ENCODE measurements at places on chromosomes 13 and 19.

GRCh38 chr13:90177512-90177911 lies 1170.0 kb upstream of the MIR17HG start:
- no peak for DNase-seq

- DNase-seq = no peak
Measured at GRCh38 chr13:79483086-79483706, 2.2 kb downstream of the NDFIP2 start.

DNA sequence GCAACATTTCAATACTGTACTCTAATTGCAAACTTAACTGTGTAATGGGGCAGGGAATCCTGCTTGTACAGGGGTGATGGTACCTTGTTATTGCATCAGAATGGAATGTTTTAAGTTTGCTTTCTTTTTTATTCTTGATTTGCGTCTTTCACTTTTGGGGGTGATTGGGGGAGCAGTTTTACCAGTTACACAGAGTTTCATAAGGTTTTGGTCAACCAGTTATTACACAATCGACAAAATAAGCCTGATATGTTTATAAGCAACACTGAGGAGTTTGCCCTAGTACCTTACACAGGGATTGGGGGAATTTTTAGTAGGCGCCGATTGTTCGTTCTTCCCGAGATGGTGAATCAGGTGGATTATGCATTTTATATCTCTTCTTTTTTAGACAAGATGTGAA lies 2.7 kb downstream of the KLF5 start:
- DNase-seq = no peak

DNA sequence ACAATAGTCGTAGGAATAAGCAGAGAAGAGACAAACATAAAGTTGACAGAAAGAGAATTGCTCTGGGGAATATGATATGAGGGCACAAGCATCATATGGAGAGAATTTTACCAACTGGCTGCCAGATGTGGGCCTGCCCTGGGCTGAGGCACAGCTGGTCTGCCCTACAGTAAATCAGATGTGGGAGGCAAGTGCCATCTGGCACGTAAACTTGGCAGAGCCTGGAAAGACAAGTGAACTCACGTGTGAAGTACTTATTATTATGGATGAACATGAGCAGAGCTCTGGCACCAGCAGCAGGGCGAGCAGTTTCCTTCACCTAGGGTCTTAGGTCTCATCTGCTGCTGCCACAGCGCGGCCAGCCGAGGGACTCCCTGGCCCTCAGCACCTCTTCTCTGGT lies 20.6 kb downstream of the PCDH8 start:
- no peak for DNase-seq

DNA sequence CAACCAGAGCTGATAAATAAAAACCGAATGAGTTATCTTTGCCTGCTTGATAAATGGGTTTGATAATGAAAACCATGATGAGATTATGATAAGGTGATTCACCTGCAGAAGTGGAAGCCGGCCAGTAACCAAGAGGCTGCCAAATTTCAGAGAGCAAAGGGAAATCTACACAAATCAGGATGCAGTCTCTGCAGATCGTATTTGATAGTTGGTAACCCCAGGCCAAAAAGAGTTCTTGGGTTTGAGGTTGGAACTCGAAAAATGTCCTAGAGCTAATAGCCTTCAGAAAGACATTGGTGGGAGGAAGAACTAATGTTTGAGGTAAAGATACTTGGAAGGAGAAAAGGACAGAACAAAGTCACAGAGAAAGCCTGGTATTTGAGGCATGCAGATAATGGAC lies 9.6 kb upstream of the LATS2 start:
- DNase-seq = no peak

GRCh38 chr19:10137751-10138682 lies 18.3 kb upstream of the EIF3G start:
- no peak for DNase-seq

DNA sequence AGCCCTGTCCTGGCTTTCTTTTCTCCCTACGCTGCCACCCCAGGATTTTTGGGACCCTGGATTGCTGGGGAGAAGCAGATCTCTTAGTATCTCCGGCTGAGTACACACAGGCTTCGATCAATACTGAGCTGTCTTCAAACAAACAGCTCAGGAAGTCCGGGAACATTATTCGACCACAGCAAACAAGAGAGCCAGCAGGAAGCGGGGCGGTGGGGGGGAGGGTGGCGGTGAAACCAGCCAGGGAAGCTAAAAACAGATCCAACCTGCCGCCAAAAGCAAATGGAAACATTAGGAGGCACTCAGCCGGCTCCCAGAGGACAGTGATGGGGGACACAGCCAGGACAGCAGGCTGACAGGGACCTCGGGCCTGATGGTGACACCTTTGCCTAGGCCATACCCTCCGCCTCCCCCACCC lies 12.2 kb upstream of the BCAM start:
- no peak for DNase-seq

- DNase-seq = no peak
Measured at GRCh38 chr13:30832845-30833332, 73.2 kb upstream of the MEDAG start.

DNA sequence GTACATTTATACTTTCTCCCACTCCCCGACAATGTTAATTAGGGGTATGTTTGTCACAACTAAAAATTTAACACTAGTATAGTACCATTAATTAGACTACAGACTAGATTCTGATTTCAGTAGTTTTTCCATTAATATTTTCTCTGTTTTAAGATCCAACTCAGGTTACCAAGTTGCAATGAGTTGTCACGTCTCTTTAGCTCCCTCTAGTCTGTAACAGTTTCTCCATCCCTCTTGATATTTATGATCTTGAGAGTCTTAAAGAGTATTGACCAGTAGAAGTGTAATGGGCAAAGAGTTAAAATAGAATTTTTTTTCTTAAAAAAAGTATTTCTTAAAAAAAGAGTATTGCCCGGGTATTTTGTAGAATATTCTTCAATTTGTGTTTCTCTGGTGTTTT lies 598.1 kb downstream of the TBC1D4 start:
- DNase-seq = no peak

- DNase-seq = no peak
Measured at GRCh38 chr13:35782793-35783192, 306.3 kb upstream of the MAB21L1 start.

DNA sequence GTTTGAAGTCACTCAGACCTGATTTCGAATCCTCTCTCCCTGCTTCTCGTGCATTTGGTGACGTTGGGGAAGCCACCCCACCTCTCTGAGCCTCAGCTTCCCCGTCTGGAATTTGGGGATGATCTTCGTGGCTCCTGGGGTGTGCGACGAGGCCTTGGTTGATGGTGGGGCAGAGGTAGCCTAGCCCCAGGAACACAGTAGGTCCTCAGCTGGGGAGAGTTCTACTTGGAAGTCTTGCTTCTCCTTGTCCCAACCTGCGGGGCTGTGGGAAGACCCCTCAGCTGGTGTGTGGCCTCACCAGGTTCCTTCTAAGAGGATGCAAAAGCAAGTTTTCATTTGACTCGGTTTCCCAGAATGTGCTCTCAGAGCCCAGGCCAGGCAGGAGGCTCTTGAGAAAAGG lies 13.1 kb downstream of the HPN start:
- DNase-seq = no peak

All from NCI-H1930 (cell line).